Uterine smooth muscle cell (primary cell): ENCODE measurements at places on chromosomes 1 and 21. TPM values are rescaled to one million over a fixed set of nuclear protein-coding genes. Genes with fewer than 3 reads are reported as not detected.

Gene SPATC1L
- 1.00 and 7.6 TPM in 2 replicates for total RNA-seq

Gene KIF17
- 2.7 and 4.6 TPM in 2 replicates for total RNA-seq

Gene OR2L2
- under 0.01 TPM in 1 of 2 replicates, not detected in the other for total RNA-seq

Gene VN1R5
- 0.12 TPM in 1 of 2 replicates, not detected in the other for total RNA-seq

Gene MX1
- 9.9 and 19.6 TPM in 2 replicates for total RNA-seq

Gene CNKSR1
- 0.22 TPM in 1 of 2 replicates, not detected in the other for total RNA-seq

Gene TMEM125
- total RNA-seq: under 0.01 TPM in 1 of 2 replicates, not detected in the other

Gene CD5L
- not detected in 2 replicates for total RNA-seq

Gene CDC20
- 37.7 and 171 TPM in 2 replicates for total RNA-seq

Gene FAM163A
- not detected in 2 replicates for total RNA-seq

Gene DAB1
- total RNA-seq: under 0.01 and 0.12 TPM in 2 replicates
